ENCODE measurements at places on chromosomes 6 and 20.

DNA sequence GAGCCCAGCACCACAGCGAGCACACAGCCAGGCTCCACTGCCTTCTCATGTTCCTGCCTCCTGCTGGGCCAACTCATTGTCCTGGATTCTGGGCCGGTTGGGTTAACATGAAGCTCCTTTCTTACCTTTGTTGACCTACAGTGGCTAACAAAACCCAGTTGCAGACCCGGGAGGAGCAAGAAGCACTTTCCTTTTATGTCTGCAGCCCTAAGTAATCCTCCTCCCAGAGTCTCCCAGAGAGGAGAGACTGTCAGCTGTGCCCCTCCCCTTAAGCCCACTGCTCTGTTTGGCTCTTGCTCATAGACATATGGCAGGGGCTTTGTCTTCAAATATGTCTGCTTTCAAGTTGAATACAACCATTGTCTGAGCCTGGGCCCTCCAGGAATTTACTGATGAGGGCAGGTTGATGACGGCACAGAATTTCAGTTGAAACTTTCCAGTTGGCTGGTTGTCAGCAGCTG, 55.2 kb downstream of the PSMB1 start:
- no peak for DNase-seq

GRCh38 chr6:48782225-48782624, 671.2 kb upstream of the PTCHD4 start:
- no peak for DNase-seq

GRCh38 chr6:6841571-6841970, 253.1 kb downstream of the LY86 start:
- DNase-seq: no peak

DNA sequence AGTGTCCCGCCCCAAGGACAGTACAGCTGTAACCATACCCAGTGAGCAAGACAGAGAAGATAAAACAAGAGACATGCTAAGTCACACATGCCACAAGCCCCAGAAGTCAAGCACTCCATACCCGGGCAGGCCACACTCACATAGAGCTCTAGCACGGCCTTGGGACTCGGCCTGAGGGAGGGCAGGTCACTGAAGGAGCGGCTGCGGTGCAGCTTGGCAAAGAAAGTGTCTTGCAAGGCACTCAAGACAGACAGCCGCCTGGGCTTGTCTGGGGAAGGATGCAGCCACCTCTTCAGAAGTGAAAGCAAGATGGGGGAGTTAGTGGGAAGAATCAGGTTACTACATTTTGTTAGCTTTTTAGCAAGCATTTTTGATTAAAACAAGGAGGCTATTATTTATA, 48.7 kb upstream of the ARMH2 start:
- no peak for DNase-seq

- no peak for DNase-seq
These were observed 187.6 kb upstream of the QKI start for GRCh38 chr6:163226836-163227485.

DNA sequence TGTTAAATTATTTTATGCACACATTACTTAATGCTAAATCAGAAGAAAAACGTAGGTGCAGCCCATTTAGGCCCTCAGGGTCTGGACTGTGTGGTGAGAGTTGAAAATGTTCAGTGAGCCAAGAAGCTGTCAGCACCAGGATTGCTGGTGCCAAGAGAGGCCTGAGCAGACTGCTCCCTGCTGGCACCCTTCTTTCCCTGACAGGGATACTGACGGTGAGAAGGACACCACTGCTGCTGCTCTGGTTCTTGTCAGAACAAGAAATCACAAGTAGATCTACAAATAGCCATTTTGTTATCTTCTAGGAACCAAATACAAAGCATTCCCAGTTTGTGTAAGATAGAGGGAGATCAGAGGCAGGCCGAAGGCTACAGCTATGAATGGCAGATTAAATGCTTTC, 48.7 kb upstream of the CRISP1 start:
- DNase-seq: no peak

DNA sequence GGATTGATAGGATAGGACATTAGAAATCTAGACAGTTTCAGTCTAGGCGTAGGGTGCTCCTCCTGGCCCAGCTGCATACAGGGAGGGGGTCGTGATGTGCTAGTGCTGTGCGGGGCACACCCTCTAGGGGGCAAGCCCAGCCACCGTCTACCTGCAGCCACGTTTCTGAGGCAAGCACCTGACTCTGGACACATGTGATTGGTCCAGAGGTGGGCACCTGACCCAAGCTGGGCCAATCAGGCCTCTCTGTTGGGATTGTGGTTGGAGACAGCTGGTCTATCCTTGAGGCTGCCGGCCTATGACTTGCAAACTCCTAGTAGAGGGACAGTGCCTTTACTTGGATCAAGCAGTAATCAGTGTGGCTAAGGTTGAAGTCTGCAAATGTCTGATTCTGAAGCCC, 317.1 kb downstream of the BMP7 start:
- DNase-seq: no peak

DNA sequence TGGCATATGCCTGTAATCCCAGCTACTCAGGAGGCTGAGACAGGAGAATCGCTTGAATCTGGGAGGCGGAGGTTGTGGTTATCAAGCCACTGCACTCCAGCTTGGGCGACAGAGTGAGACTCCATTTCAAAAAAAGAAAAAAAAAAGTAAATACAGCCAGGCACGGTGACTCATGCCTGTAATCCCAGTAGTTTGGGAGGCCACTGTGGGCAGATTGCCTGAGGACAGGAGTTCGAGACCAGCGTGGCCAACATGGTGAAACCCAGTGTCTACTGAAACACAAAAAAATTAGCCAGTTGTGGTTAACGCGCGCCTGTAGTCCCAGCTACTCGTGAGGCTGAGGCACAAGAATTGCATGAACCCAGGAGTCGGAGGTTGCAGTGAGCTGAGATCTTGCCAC, 1.5 kb upstream of the NINL start:
- no peak for DNase-seq

DNA sequence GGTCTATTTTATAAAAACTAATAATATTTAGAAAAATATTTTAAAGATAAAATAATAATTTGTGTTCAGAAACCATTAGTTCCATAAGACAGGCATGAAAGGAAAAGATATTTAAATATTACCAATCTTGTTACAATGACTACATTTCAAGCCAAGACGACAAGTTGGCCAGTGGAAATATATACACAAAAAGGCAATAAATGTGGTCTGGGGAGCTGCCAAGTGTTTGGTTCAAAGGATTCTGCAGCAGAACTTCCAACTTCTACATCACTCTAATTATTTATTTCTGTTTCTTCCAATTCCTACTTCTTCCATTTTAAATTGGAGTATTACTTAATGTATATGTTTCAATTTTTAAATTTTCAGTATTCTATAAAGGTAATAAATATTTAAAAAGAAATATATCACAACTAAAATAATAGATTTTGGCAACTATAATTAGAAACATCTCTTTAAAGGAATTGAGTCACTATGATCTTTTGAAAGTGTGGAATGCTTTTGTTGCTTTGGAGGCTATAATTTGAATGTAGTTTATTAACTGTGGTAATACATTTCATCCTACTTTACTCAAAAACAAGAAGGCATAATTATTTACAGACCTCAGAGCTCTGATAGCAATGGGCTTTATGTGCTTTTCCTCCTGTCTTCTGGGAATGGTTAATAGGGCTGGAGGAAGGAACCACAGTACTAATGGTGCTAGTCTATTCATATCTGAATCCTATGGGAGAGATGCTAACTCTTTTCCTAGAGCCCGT, 129.7 kb upstream of the FAM184A start:
- no peak for DNase-seq

DNA sequence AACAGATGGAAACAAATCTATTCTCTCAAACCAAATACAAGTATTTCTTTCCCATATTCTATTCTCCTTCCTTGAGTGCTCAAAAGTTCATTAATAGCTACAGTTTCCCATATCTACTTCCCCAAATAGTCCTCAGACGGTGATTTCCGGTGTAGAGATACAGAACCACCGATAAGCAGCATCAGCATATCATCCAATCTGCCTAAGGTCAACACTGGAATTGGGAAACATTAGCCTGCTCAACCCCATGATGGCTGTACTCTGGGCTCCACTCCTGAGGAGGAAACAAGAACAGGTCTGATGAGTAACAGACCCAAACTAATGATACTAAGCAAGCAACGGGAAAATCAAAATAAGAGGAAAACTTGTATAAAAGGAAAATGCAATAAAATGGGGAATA, 115.6 kb downstream of the EPB41L2 start:
- no peak for DNase-seq

- no peak for DNase-seq
These were observed 16.8 kb upstream of the NOTCH4 start for GRCh38 chr6:32240686-32241085.
